ENCODE measurements at places on chromosomes 5 and 9. TPM values are rescaled to one million over a fixed set of nuclear protein-coding genes. Genes with fewer than 3 reads are reported as not detected.

GRCh38 chr5:144032375-144032774, 138.1 kb downstream of the YIPF5 start:
- no peak overlapping the region for H3K4me3 ChIP-seq
- no peak overlapping the region for H3K27ac ChIP-seq
- no peak for DNase-seq
- no peaks in the 10 kb centered on the region for H3K27me3 ChIP-seq
- no peaks in the 10 kb centered on the region for H3K36me3 ChIP-seq
- H3K4me1 ChIP-seq, result no peaks in the 10 kb centered on the region

GRCh38 chr9:136464241-136464640, 18.6 kb downstream of the SEC16A start:
- H3K4me1 ChIP-seq, result no peaks in the 10 kb centered on the region
- DNase-seq, result no peak
- no peak overlapping the region for H3K27ac ChIP-seq

GRCh38 chr5:92944903-92945604, 636.0 kb downstream of the NR2F1-AS1 start:
- no peak overlapping the region for H3K27ac ChIP-seq
- DNase-seq, result no peak
- no peaks in the 10 kb centered on the region for H3K36me3 ChIP-seq
- no peaks in the 10 kb centered on the region for H3K27me3 ChIP-seq

DNA sequence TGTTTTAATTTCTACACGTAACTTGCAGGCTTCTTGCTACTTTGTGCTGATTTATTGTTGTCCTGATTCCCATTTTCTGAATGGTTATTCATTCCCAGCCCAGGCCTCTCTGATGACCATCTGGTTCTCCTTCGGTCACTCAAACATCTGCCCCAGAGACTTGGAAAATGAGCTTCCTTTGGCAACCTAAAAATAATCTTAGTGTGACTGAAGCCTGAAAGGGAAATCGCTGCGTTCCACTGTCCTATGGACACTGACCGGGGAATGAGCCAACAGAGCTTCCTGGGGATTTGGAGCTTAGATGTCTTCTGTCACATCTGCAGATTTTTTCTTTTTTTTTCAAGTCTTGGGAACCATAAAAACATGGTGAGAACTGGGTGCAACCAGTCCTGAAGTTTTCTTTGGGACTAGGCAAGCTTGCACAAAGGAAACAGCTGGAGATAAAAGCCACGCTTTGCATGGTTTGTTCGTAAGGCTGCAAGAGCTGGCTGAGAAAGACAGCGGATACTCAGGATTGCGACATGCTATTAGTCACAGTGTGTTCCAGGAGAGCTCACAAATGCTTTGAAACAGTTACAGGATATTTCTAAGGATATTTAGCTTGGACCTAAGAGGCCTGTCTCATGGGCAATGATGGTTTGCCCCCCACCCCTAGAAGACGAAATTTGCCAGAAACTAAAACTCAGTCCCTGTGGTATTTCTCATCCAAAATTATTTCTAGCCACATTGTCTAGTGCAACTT, 146.2 kb downstream of the GOLPH3 start:
- H3K4me1 ChIP-seq, result peaks cover 5% of the 10 kb centered on the region
- no peak overlapping the region for H3K27ac ChIP-seq
- H3K36me3 ChIP-seq, result no peaks in the 10 kb centered on the region
- H3K27me3 ChIP-seq, result no peaks in the 10 kb centered on the region
- DNase-seq, result no peak

DNA sequence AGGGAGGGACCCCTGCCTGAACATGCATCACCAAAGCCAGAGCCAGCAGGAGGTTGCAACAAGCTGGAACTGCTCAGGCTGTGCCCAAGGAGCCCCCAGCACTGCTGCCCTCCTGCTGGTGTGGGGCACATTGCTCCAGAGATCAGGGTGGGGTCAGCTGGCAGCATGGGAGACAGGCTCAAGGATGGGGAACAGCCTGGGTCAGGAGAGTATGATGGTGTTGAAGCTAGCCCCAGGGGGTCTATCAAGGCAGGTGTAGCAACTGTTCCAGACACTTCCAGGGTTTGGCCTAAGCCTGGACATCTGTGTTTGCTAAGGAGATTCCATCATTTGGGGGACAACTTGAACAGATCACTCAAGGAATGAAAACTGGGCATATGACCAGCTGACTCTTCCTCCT, 133.1 kb downstream of the ATPSCKMT start:
- H3K4me3 ChIP-seq, result no peak overlapping the region
- no peaks in the 10 kb centered on the region for H3K4me1 ChIP-seq
- H3K36me3 ChIP-seq, result no peaks in the 10 kb centered on the region
- H3K27me3 ChIP-seq, result no peaks in the 10 kb centered on the region

- H3K4me3 ChIP-seq, result no peak overlapping the region
- no peak overlapping the region for H3K27ac ChIP-seq
- H3K36me3 ChIP-seq, result peaks cover 82% of the 10 kb centered on the region
- no peak for DNase-seq
Observed at GRCh38 chr5:134143944-134144941, 29.8 kb downstream of the TCF7 start.

GRCh38 chr9:22508790-22509189, 62.2 kb downstream of the DMRTA1 start:
- DNase-seq, result no peak
- H3K27ac ChIP-seq, result no peak overlapping the region
- no peaks in the 10 kb centered on the region for H3K4me1 ChIP-seq
- H3K36me3 ChIP-seq, result no peaks in the 10 kb centered on the region

GRCh38 chr9:101449071-101449721, 13.6 kb upstream of the ALDOB start:
- H3K27ac ChIP-seq, result no peak overlapping the region
- no peaks in the 10 kb centered on the region for H3K36me3 ChIP-seq
- H3K4me1 ChIP-seq, result peaks cover 9% of the 10 kb centered on the region
- peaks cover 19% of the 10 kb centered on the region for H3K27me3 ChIP-seq

GRCh38 chr9:122274055-122274454, 9.4 kb downstream of the MRRF start:
- no peak for DNase-seq
- no peak overlapping the region for H3K27ac ChIP-seq
- no peaks in the 10 kb centered on the region for H3K27me3 ChIP-seq

GRCh38 chr5:121027636-121028035, 563.5 kb downstream of the PRR16 start:
- no peak overlapping the region for H3K27ac ChIP-seq
- DNase-seq, result no peak
- no peaks in the 10 kb centered on the region for H3K4me1 ChIP-seq
- H3K27me3 ChIP-seq, result no peaks in the 10 kb centered on the region
- H3K4me3 ChIP-seq, result no peak overlapping the region

GRCh38 chr5:72921886-72922285, 34.0 kb upstream of the FCHO2 start:
- no peak for DNase-seq
- H3K4me1 ChIP-seq, result no peaks in the 10 kb centered on the region
- no peaks in the 10 kb centered on the region for H3K36me3 ChIP-seq
- H3K27ac ChIP-seq, result no peak overlapping the region
- H3K27me3 ChIP-seq, result no peaks in the 10 kb centered on the region
- no peak overlapping the region for H3K4me3 ChIP-seq

DNA sequence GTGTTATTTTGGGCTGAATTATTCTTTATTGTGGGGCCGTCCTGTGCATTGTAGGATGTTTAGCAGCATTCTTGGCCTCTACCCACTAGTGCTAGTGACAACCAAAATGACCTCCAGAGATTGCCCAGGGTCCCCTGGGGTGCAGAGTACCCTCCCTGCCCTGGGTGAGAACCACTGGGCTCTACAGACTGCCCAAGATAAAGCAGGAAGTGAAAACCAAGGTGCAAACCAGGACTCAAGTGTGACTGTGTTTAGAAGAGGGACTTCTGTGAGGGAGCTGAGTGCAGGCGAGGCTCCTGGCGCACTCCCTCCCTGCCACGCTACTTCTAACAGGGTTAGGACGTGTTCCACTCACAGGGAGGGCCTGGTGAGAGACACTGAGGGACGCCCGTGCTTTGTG, 41.6 kb downstream of the USP20 start:
- H3K4me3 ChIP-seq, result no peak overlapping the region
- peaks cover 23% of the 10 kb centered on the region for H3K4me1 ChIP-seq
- H3K27ac ChIP-seq, result peak overlapping the region; percentile 2
- H3K27me3 ChIP-seq, result no peaks in the 10 kb centered on the region
- peaks cover 33% of the 10 kb centered on the region for H3K36me3 ChIP-seq
- no peak for DNase-seq

- no peak overlapping the region for H3K27ac ChIP-seq
- no peaks in the 10 kb centered on the region for H3K36me3 ChIP-seq
- no peak overlapping the region for H3K4me3 ChIP-seq
- no peaks in the 10 kb centered on the region for H3K27me3 ChIP-seq
- no peak for DNase-seq
Observed at GRCh38 chr5:21774801-21775200, 1078.3 kb downstream of the CDH12 start.

- peaks cover 98% of the 10 kb centered on the region for H3K4me1 ChIP-seq
- no peak overlapping the region for H3K27ac ChIP-seq
- no peak overlapping the region for H3K4me3 ChIP-seq
- peak; percentile 60 for DNase-seq
- no peaks in the 10 kb centered on the region for H3K36me3 ChIP-seq
Observed at GRCh38 chr9:89532478-89532877, 34.6 kb upstream of the SEMA4D start.

DNA sequence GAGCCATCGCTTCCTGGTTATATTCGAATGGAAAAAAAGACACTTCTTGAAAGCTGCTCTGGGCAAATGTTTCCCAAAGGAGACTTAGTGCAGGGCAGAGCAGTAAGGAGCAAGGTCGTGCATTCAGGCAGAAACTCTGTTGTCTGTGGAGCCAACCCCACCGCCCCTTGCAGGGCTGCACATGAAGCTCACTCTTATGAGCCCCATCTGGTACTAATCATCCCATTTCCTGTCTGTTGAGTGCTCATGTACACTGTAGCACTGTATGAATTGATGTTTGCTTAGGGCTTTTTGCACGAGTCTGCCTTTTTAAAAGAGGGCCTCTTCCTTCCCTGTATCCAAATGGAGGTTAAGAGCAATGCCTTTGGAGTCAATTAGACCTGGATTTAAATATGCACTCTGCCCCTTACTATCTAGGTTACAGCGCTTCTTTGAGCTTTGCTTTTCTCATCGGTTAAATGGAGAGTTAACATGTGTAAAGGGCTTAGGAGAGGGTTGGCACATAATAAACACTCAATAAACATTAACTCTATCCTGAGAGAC, 25.4 kb downstream of the HMHB1 start:
- no peak for DNase-seq
- H3K4me3 ChIP-seq, result no peak overlapping the region
- H3K27ac ChIP-seq, result no peak overlapping the region
- no peaks in the 10 kb centered on the region for H3K27me3 ChIP-seq
- H3K4me1 ChIP-seq, result no peaks in the 10 kb centered on the region

DNA sequence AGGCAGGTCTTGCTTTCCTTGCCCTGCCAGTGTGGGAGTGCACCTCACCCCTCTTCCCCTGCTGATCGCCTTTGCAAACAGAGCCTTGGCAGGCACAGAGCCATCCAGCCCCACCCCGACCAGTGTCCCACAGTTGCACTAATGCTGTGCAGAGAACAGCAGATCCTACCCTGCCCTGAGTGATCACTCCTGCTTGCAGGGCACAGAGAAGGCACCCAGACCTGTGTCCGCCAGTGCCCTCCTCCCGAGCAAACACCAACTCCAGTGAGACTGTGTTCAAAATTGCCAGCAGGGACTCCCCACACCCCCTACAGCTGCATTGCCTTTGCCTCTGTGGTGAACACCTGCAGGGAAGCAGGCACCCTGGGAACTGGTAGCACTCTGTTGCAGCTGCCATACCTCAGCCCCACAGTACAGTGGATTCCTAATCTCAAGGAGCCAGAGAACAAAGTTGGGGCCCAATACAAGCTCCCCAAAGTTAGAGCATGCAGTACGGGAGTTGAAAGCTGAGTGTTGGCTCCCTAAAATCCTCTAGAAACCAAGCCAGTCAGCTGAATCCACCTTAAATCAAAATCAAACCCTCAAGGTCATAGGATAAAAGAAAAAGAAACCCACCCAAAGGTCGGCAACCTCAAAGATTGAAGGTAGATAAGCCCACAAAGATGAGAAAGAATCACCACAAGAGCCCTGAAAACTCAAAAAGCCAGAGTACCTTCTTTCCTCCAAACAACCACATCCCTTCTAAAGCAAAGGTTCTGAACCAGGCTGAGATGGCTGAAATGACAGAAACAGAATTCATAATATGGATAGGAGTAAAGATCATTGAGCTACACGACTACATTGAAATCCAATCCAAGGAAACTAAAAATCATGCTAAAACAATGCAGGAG, 92.9 kb upstream of the PIK3R1 start:
- no peaks in the 10 kb centered on the region for H3K27me3 ChIP-seq
- H3K4me1 ChIP-seq, result peaks cover 3% of the 10 kb centered on the region
- no peak overlapping the region for H3K27ac ChIP-seq
- peak; percentile 29 for DNase-seq

DNA sequence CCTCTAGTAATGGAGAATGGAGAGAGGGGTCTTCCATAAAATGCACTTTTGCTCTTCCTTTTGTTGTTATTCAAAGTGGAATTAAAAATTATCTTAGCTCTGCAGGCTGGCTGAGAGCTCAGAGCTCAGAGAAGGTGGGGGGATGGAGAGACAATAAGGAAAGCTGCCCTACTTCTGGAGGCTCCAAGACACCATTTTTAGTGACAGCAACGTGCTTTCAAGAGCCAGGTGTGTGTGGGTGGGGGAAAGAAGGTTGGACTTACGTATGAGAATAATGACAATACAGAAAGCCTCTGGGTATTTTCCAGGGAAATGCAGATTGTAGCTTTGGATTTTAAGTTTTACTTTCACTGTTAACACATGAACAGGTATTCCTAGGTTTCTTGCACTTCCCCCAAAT, 173.9 kb downstream of the TRPM3 start:
- no peaks in the 10 kb centered on the region for H3K4me1 ChIP-seq
- no peak for DNase-seq
- H3K27ac ChIP-seq, result no peak overlapping the region

- H3K36me3 ChIP-seq, result no peaks in the 10 kb centered on the region
- no peaks in the 10 kb centered on the region for H3K27me3 ChIP-seq
- no peak overlapping the region for H3K4me3 ChIP-seq
- H3K27ac ChIP-seq, result no peak overlapping the region
Observed at GRCh38 chr5:9278921-9279603, 266.8 kb downstream of the SEMA5A start.

GRCh38 chr9:21828853-21829410, 26.5 kb downstream of the MTAP start:
- H3K27ac ChIP-seq, result no peak overlapping the region
- H3K4me3 ChIP-seq, result no peak overlapping the region
- no peaks in the 10 kb centered on the region for H3K27me3 ChIP-seq
- DNase-seq, result no peak

DEPDC1B gene
- polyA plus RNA-seq, result 0.14 TPM

C5orf63 gene
- 9.5 TPM for polyA plus RNA-seq

IRX1 gene
- not detected for polyA plus RNA-seq

LPAR1 gene
- polyA plus RNA-seq, result not detected

ANKRA2 gene
- 15.9 TPM for polyA plus RNA-seq

CNTNAP3 gene
- polyA plus RNA-seq, result not detected

C6 gene
- polyA plus RNA-seq, result not detected

RANBP6 gene
- polyA plus RNA-seq, result 20.4 TPM

PCDHA6 gene
- not detected for polyA plus RNA-seq

SPINK4 gene
- polyA plus RNA-seq, result not detected

CDKN2B gene
- 0.26 TPM for polyA plus RNA-seq
